ENCODE measurements at places on chromosomes 5 and 9.

GRCh38 chr5:2892466-2893000 lies 141.1 kb upstream of the IRX2 start:
- no peak for DNase-seq

- no peak for DNase-seq
Observed at GRCh38 chr5:43096916-43097315, 23.8 kb upstream of the ZNF131 start.

DNA sequence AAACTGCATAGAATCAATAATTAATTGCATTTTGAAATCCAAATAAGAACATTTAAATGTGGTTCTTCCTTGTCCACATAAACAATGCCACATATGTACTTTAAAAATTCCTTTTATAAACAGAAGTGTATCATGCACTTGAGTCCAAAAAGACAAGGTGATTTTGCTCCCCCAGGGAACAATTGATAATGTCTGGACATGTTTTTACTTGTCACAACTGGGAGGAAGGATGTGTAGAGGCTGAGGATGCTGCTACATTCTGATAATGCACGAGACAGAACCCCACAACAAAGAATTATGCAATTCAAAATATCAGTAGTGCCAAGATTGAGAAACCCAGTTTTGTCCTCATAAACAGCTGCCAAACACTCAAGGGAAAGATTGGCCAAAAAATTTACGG lies 181.1 kb upstream of the ISL1 start:
- DNase-seq, result no peak

- DNase-seq, result no peak
Observed at GRCh38 chr5:115626445-115626823, 598 bp upstream of the TMED7 start.

GRCh38 chr5:118590806-118591205 lies 397.5 kb downstream of the DTWD2 start:
- no peak for DNase-seq

DNA sequence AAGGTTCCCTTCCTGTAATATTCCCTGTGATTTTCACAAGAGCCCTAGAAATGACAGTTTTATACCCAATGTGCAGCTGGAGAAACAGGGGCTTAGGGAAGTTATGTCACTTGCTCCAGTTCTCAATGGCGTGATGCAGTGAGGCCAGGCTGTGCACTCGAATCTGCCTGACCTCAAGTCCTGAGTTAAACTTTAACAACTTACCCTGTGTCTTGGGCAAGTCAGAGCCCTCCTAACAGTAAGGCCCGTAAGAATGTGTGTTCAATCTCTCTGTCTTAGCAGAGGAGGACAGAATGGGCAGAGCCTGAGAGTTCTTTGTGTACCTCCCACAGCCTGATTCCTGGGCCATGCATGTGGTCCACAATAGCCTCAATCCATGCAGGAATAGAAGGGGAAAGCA lies 181.1 kb downstream of the TRIM32 start:
- DNase-seq, result no peak

DNA sequence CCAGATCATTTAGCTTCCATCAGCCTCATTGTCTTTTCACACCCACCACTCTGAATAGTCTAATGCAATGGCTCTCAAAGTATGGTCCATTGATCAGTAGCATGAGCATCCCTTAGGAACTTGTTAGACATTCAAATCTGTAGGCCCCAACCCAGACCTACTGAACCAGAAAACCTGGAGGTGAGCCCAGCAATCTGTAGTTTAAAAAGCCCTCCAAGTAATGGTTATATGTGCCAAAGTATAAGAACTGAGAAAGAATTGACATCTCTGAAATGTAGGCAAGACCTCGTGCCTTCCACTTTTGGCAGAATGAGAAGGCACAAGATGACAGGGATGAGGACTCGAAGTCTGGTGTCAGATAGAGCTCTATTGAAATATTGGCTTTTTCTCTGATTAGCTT lies 267.6 kb downstream of the TRIM32 start:
- DNase-seq, result no peak
